Stromal cell of bone marrow (primary cell): ENCODE measurements at places on chromosomes 3 and 15.

GRCh38 chr3:51500632-51501131, 867 bp upstream of the DCAF1 start:
- DNase-seq: no peak

- no peak for DNase-seq
These were observed 140.4 kb downstream of the TBL1XR1 start for GRCh38 chr3:177056927-177057326.

DNA sequence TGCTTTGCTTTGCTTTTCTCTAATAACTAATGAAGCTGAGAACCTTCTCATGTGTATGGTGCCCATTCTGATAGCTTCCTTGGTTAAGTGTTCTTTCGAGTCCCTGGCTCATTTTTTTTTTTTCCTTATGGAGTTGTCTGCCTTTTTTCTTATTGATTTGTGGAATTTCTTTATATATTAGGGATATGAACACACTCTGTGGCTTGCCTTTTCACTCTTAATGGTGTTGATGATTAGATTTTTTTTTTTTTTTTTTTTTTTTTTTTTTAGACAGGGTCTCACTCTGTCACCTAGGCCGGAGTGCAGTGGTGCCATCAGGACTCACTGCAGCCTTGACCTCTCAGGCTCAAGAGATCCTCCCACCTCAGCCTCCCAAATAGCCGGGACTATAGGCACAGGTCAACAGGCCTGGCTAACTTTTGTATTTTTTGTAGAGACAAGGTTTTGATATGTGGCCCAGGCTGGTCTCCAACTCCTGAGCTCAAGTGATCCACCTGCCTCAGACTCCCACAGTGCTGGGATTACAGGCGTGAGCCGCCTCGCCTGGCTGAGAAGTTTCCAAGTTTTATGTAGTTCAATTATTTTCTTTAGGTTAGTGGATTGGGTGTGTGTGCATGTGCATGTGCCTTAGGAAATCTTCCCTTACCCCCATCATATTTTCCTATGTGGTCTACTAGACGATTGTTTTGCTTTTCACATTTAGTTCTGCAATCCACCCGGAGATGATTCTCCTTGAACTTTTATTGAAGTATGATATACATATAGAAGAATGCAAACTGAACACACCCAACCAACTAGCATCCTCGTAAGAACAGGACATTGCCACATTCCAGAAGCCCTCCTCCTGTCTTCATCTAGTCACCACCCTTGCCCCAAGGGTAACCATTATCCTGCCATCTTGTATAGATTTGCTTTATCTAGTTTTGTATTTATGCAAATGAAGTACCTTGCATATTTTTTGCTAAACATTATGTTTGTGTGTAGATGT, 1.7 kb upstream of the SNRPA1 start:
- no peak for DNase-seq

DNA sequence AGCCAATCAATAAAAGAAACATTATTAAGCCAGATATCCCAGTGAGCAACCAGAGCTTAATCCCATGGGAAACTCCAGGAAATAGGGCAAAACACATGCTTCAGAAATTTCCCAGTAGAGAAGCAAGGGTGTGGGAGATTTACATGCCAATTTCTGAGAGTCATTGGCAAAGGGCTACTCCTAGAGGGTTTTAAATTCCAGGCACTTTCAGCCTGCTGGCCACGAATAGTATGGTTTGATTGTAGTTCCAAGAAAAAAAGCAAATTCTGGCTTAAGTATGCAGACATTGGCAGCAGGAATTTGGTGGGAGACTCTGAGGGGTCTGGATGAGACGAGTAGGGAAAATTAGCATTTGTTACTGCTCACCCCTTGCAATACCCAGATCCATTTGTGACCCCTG, 402.1 kb upstream of the SUCLG2 start:
- no peak for DNase-seq

- DNase-seq: peak; percentile 18
These were observed 106.7 kb upstream of the TNIK start for GRCh38 chr3:171566803-171567422.
